Upper lobe of left lung (tissue), 6 donors: ENCODE measurements at places on chromosomes 7 and 10. TPM values are rescaled to one million over a fixed set of nuclear protein-coding genes. Genes with fewer than 3 reads are reported as not detected.
A peak's percentile ranks its signal among the peaks of the same experiment; 100 is the strongest.

GRCh38 chr7:84998665-84999064 lies 188.2 kb downstream of the SEMA3D start:
- DNase-seq, result no peak
- H3K27me3 ChIP-seq, result no peaks in the 10 kb centered on the region
- H3K36me3 ChIP-seq, result no peaks in the 10 kb centered on the region

DNA sequence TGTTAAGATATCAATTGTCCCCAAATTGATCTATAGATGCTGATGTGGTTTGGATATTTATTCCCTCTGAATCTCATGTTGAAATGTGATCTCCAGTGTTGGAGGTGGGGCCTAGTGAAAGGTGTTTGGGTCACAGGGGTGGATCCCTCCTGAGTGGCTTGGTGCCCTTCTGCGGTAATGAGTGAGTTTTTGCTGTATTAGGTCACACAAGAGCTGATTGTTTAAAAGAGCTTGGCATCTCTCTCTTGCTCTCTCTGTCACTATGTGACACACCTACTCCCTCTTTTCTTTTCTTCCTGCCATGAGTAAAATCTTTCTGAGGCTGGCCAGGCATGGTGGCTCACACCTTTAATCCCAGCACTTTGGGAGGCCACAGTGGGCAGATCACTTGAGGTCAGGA lies 98.2 kb upstream of the KAT6B start:
- no peaks in the 10 kb centered on the region for H3K27me3 ChIP-seq
- H3K27ac ChIP-seq, result no peak overlapping the region
- no peaks in the 10 kb centered on the region for H3K36me3 ChIP-seq
- no peak for DNase-seq

DNA sequence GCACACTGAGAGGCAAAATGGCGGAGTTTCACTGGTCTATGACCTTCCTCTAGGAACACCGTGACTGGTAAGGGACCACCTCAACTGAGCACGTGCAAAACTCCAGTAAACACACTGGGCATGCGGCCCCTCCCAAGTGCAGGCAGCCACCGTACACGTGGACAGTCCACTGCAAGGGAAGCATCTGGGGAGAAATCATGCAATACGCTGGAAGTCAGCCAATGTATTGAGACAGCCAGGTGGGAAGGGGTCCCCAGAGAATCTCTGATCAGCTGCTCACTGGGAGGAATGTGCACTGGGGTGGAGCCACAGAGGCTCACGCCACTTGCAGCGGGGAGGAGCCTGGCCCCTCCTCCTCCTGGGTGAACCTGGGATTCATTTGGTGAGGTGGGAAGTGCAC lies 49.3 kb downstream of the CFAP46 start:
- H3K36me3 ChIP-seq, result no peaks in the 10 kb centered on the region
- H3K27ac ChIP-seq, result no peak overlapping the region
- H3K4me1 ChIP-seq, result no peaks in the 10 kb centered on the region

GRCh38 chr7:37259319-37259821 lies 189.3 kb downstream of the ELMO1 start:
- H3K4me3 ChIP-seq, result no peak overlapping the region
- no peak for DNase-seq
- H3K36me3 ChIP-seq, result peaks cover 11% of the 10 kb centered on the region

- no peak overlapping the region for H3K4me3 ChIP-seq
- H3K36me3 ChIP-seq, result no peaks in the 10 kb centered on the region
- no peaks in the 10 kb centered on the region for H3K4me1 ChIP-seq
- DNase-seq, result peak; percentile 30
- H3K27me3 ChIP-seq, result no peaks in the 10 kb centered on the region
- H3K27ac ChIP-seq, result no peak overlapping the region
Measured at GRCh38 chr10:127142136-127142535, 54.3 kb downstream of the INSYN2A start.

SERPINE1 gene
- 8.4 TPM for total RNA-seq

SPRN gene
- not detected for total RNA-seq

CYP26A1 gene
- total RNA-seq, result not detected

ADARB2 gene
- total RNA-seq, result 2.8 TPM
